ENCODE measurements at places on chromosomes 12 and 14. TPM values are rescaled to one million over a fixed set of nuclear protein-coding genes. Genes with fewer than 3 reads are reported as not detected.
A peak's percentile ranks its signal among the peaks of the same experiment; 100 is the strongest.

- H3K4me3 ChIP-seq, result peak overlapping the region; percentile 45
- peak overlapping the region; percentile 9 for H3K27ac ChIP-seq
- peaks cover 53% of the 10 kb centered on the region for H3K4me1 ChIP-seq
- no peaks in the 10 kb centered on the region for H3K36me3 ChIP-seq
These were observed 92.9 kb upstream of the EGLN3 start for GRCh38 chr14:34043627-34044372.

DNA sequence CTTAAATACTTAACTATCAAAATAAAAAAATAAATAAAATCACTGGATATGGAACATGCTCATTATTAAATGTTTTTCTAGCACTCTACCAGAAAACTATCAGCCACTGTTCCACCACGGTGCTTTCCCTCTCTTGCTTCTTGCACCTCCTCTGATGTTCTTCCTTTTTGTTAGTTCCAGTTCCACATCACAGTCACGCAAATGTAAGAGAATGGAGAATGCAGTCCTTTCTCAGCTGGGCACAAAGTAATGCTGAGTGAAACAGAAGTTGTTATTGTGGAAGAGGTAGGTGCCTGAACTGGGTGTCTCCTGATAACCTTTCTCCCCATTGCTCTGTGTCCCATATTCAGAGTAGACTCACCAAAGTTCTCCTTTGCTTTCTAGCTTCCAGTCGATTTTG lies 1116.9 kb upstream of the TMEM132C start:
- no peak overlapping the region for H3K27ac ChIP-seq
- H3K4me1 ChIP-seq, result peaks cover 6% of the 10 kb centered on the region
- H3K4me3 ChIP-seq, result no peak overlapping the region
- H3K27me3 ChIP-seq, result peaks cover 12% of the 10 kb centered on the region

GRCh38 chr12:93151079-93151762 lies 222.1 kb upstream of the EEA1 start:
- H3K27ac ChIP-seq, result no peak overlapping the region
- H3K4me1 ChIP-seq, result peaks cover 2% of the 10 kb centered on the region
- H3K27me3 ChIP-seq, result no peaks in the 10 kb centered on the region
- H3K36me3 ChIP-seq, result no peaks in the 10 kb centered on the region
- no peak for DNase-seq
- H3K4me3 ChIP-seq, result no peak overlapping the region

DNA sequence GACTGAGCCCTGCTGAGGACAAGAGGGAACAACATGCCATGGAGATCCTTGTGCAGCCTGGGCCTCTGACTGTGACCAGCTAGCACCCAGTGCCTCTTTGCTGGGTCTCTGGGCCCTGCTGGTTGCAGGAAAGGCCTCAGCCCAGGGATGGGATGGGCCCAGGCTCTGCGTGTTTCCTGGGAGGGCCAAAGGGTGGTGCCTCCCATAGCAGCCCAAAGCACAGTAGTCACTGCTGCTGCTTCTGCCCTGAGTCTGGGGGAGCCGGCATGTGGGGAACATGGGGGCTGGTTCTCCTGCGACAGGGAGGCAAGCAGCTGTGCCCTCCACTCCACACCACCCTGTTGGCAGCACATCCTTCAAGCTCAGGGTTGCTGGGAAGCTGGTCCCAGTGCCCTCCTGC lies 18.5 kb downstream of the ANHX start:
- no peak overlapping the region for H3K4me3 ChIP-seq
- H3K27me3 ChIP-seq, result peaks cover 8% of the 10 kb centered on the region
- DNase-seq, result no peak
- no peak overlapping the region for H3K27ac ChIP-seq
- H3K36me3 ChIP-seq, result peaks cover 42% of the 10 kb centered on the region
- H3K4me1 ChIP-seq, result no peaks in the 10 kb centered on the region

GRCh38 chr14:61744238-61744637 lies 18.0 kb upstream of the SNAPC1 start:
- peaks cover 15% of the 10 kb centered on the region for H3K36me3 ChIP-seq
- no peak for DNase-seq
- no peak overlapping the region for H3K27ac ChIP-seq
- H3K4me3 ChIP-seq, result no peak overlapping the region
- H3K4me1 ChIP-seq, result no peaks in the 10 kb centered on the region
- H3K27me3 ChIP-seq, result no peaks in the 10 kb centered on the region

- H3K4me1 ChIP-seq, result no peaks in the 10 kb centered on the region
- H3K36me3 ChIP-seq, result no peaks in the 10 kb centered on the region
- H3K4me3 ChIP-seq, result no peak overlapping the region
- H3K27me3 ChIP-seq, result no peaks in the 10 kb centered on the region
- no peak overlapping the region for H3K27ac ChIP-seq
These were observed 605.0 kb downstream of the FSCB start for GRCh38 chr14:43901911-43902673.

- H3K4me1 ChIP-seq, result no peaks in the 10 kb centered on the region
- H3K36me3 ChIP-seq, result no peaks in the 10 kb centered on the region
- H3K27me3 ChIP-seq, result peaks cover 3% of the 10 kb centered on the region
- DNase-seq, result no peak
- H3K27ac ChIP-seq, result no peak overlapping the region
These were observed 205.8 kb downstream of the SPTSSA start for GRCh38 chr14:34256223-34256622.

Gene DHRS2
- not detected for total RNA-seq

Gene TESPA1
- total RNA-seq, result 253 TPM

Gene RFLNA
- total RNA-seq, result not detected

Gene CCDC196
- not detected for total RNA-seq

All from naive thymus-derived CD8-positive, alpha-beta T cell (primary cell).